ENCODE measurements at places on chromosomes 2 and 18.
A peak's percentile ranks its signal among the peaks of the same experiment; 100 is the strongest.

- DNase-seq, result no peak
Observed at GRCh38 chr2:66930339-66931220, 466.6 kb upstream of the ETAA1 start.

DNA sequence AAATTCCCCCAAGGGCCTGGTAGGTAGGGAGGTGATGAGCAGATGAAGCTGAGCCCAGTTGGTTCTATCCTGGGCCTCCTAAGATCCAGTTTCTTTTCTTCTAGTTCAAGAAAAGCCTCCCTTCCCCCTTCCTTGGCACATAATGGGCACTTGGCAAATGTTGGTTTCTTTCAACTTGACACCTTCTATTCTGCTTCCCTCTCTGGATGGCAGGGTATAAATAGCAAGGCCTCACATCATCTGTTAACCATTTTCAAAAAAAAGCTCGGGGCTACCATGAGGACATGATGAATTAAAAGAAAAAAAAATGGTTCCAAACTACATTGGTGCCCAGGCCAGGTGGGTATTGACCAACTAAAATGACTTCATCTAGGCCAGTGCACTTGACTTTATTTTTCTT is 29.9 kb downstream of the CTAGE1 start:
- DNase-seq, result no peak

- DNase-seq, result no peak
Observed at GRCh38 chr2:107263628-107264027, 377.7 kb upstream of the ST6GAL2 start.

GRCh38 chr2:33307659-33308270 is 168.7 kb upstream of the RASGRP3 start:
- DNase-seq, result no peak

- no peak for DNase-seq
Observed at GRCh38 chr18:45852631-45853030, 27.2 kb downstream of the SIGLEC15 start.

DNA sequence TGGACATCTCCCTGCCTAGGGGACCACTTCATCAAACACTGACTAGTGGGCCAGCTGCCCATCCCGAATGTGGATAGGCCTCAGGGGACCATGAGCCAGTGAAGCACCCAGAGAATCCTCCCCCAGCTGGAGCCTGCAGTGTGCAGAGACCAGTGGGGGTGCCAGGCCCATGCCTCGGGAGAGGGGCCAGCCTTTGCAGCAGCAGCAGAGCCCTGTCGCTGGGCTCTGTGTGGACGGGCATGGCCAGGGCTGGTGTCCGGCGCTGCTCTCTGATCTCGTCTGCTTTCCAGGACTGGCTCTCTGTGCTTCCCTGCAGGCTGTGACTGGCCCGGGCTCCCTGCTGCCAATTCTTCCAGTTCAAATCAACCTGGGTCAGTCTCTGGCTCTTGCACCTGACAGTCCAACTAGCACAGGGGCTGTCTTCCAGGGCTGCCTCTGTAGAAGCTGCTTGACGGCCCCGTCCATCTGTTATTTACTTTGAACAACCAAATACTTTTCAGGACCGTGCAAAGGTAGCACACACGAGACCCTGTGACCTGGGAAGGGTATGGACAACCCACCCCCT is 11.4 kb downstream of the KCNIP3 start:
- no peak for DNase-seq

DNA sequence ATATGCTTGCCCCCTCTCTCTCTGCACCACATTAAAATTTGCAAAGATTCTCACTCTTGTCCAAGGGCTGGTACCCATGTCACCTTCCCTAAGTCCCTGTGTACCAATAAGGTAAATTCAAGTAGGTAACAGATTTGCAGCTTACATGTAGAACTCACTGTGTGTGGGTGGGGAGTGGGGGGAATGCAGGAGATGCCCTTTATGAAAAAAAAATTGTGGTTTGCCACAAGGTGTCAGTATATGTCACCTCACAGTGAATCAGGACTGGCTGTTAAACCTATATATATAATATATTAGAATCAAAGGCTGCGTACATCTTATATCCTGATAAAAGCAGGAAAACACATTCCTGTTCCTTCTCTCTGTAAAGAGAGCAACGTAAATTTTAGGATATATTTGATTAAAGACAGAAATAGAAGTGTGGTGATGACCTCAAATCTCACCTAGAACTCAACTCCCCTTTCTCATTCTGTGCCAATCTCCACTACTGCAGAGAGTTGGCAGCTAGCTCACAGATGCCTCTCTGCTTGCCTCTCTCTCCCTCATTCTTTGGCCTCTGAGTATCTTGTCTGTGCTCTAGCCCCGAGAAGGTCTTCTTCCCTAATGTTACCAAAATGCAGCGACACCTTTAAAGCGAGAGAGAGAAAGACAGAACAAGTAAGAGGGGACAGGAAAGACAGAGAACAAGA is 536 bp downstream of the XDH start:
- DNase-seq, result no peak

- no peak for DNase-seq
Observed at GRCh38 chr18:74702950-74703349, 105.3 kb downstream of the ZNF407 start.

DNA sequence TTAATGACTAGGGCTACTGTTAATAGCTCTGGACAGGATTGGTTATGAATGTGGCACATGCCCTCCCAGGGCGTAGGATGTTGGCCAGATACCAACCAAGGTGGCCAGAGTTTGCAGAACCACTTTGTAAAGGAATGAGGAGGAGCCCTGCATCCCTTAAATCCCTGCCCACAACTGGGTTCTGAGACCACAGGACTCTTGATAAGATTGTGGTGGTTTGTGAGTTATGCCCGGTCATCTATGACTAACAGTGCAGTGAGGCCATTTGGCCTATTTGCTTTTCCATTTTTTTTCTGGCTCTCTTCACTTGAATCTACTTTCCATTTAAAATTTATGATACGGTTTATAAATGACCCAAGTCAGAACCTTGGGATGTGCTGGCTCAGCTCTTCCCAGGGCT is 294.5 kb downstream of the PRKCE start:
- DNase-seq, result no peak

DNA sequence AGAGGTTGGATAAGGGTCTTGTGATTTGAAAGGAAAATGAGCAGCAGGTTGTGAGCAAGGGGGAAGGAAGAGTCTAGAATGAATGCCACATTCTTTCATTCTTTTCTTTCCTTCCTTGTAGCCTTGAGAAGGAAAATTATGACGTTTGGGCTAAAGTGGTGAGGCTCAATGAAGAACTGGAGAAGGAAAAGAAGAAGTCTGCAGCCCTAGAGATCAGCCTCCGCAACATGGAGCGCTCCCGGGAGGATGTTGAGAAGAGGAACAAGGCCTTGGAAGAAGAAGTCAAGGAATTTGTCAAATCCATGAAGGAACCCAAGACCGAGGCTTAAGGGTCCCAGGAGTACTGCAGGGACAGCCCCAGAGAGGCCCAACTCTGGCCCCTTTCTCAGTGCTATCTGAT is 45.3 kb downstream of the BMP10 start:
- DNase-seq, result no peak

GRCh38 chr2:40511661-40512213 is 59.8 kb upstream of the SLC8A1 start:
- DNase-seq, result no peak

- DNase-seq, result no peak
Observed at GRCh38 chr2:237242091-237242536, 156.4 kb downstream of the COPS8 start.

DNA sequence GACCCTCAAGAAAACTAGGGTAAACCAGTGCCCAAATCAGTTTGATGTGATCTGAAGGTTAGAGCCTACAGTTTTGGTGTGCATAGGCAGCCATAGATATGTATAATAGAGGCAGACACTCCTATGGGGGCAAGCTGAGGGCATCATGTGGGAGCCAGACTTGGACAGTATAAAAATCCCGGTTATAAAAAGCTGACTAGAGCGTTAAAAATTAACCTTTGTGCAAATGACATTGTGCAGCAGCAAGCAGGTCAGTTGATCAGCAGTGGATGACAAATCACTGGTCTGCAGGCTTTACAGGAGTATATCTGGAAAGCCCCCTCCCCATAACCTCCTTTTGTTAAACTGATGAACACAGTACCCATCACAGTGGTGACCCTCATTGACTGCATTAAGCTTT is 107.8 kb downstream of the CTNNA2 start:
- DNase-seq, result no peak

DNA sequence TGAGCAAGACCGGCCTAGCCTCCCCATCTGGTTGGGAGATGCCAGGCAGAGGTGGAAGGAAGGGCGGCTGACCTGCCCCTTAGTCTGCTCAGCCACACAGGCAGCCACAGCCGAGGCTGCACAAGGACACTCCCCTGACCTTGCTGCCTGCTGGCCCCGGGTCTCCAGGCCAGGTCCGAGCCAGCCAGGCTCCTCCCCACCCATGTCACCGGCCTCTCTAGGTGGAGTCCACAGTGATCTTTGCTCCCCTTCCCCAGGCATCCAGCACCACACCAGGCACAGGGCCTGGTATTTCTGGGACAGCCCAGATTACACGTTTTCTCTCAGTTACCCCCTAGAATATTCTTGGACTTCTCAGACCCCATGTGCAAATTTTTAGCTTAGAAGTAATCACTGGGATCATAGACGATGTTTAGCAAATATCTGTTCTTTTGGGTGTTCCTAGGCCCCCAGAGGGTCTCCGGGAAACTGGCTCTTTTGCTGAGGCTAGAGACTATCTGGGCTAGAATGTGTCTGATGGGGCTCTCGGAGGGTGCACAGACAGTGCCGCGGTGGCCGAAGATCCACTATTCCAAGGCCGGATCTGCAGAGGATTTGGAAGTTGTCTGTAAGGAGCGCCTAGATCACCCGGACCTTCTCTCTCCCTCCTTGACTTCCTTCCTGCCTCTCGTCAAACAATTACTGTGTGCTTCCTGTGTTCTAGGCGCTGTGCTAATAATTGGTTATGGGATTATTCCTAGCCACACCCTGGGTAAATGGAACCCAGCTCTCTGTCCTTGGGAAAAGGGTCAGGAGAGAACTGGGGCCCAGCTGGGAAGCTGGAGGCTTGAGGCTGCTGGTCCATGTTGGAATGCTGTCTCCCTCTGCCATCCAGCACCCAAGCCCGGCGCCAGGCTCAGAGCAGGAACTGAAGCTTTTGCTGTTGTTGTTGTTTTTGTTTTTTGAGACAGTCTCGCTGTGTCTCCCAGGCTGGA is 46.9 kb downstream of the ODC1 start:
- DNase-seq, result no peak

DNA sequence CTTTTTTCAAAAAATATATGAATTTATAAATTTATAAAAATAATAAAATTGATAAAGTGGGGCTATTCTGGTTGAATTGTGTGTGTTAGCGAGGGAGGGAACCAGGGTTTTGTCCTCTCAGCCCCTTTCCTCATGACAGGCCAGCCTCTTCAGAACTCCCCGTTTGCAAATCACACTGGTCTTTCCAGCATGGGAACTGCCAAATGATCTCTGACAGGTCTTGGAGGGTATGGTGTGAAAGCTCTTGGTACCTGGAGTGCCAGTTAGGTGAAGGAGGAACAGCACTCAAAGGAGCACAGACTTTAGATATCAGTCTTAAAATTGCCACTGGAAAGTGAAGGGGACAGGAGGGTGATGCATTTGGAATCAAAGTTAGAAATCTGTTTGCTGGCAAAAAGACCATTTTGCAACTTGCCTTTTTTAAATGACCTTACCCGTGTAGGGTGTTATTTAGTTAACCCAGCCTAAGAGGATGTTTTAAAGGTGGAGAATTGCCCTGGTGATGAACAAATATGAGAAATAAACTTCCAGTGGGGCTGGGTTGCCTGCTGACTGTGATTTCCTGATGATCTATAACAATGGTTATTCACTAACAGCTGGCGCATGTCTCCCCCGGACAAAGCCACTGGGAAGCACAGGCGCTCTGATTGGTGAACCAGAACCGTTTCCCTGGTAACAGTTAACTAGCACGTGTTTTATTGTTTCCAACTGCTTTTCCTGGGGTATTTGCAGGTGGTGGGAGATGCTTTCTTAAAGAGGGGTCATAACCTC is 85.3 kb upstream of the EFEMP1 start:
- no peak for DNase-seq

DNA sequence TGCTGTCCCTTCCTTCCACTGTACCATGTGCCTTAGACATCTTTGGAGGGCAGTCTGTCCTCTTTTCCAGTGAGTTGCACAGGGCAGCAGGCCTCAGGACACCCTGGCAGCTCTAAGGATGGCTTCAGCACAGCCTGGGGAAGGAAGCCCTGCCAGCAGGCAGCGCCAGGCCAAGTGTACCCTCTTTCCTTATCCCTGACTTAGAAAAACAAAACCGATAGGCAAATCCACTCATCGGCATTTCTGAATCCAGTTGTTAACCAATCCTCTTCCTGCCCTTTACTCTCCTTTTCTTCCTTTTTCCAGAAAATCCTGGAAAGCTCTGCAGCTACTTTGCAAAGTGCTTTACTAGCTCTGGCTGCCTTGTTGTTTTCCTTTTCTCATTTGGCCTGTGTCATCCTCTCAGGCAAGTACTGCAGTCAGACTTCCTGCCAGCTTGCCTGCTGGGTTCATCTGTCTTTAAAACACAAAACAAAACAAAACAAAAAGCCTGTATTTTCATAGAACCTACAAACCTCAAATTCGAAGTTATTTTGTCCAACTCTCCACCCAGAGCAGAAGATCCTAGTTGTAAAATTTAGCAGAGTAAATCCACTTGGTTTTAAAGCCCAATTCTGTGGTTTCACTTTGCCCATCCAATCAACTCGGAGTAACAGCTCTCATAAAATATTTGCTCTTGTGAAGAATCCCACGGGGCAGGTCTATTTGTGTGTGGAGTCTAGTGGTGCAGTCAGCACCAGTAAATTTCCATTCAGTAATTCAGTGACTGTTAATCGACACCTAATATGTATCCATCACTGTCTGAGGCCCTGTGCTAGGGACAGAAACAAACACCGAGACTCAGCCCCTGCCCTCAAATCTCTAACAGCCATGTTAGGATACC is 45.2 kb downstream of the PCBP1 start:
- DNase-seq, result peak; percentile 58

DNA sequence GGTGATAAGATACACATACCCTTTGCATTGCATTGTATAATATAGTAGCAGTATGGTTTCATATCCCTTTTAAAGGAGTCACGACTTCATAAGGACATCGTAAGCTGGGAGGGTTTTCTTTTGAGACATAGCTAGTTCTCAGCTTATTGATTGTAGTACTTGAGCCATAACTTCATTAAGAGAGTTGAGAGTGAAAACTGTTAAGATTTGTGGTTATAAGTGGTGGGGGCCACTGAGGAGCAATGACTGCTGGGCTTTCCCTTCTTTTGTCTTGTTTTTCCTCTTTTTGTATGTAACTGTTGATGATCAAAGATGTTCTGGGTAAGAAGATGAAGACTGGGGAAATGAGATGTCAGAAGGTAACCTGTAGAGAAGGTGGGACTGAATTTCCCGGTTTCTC is 11.0 kb downstream of the EIF5B start:
- DNase-seq, result no peak

GRCh38 chr18:2212598-2213205 is 358.6 kb downstream of the METTL4 start:
- no peak for DNase-seq

- no peak for DNase-seq
Observed at GRCh38 chr2:98664323-98664722, 55.9 kb downstream of the UNC50 start.
